ENCODE measurements at places on chromosomes 1 and 21. TPM values are rescaled to one million over a fixed set of nuclear protein-coding genes. Genes with fewer than 3 reads are reported as not detected.

Gene KIFAP3
- total RNA-seq, result 15.5 TPM

Gene RIPK4
- total RNA-seq, result 0.04 TPM

- H3K36me3 ChIP-seq, result no peaks in the 10 kb centered on the region
- no peak overlapping the region for H3K4me3 ChIP-seq
- H3K27ac ChIP-seq, result peak overlapping the region; percentile 98
- H3K4me1 ChIP-seq, result peaks cover 93% of the 10 kb centered on the region
- DNase-seq, result no peak
Observed at GRCh38 chr1:63618011-63618410, 24.8 kb downstream of the PGM1 start.

Gene KRTAP21-1
- total RNA-seq, result not detected

Gene GRHL3
- not detected for total RNA-seq
